ENCODE measurements at places on chromosomes 12 and 14. TPM values are rescaled to one million over a fixed set of nuclear protein-coding genes. Genes with fewer than 3 reads are reported as not detected.

- no peaks in the 10 kb centered on the region for H3K27me3 ChIP-seq
- no peak for DNase-seq
- peaks cover 33% of the 10 kb centered on the region for H3K4me1 ChIP-seq
- no peak overlapping the region for H3K27ac ChIP-seq
- peaks cover 61% of the 10 kb centered on the region for H3K36me3 ChIP-seq
- H3K4me3 ChIP-seq = no peak overlapping the region
These were observed 3.1 kb downstream of the DDIT3 start for GRCh38 chr12:57517187-57517586.

DNA sequence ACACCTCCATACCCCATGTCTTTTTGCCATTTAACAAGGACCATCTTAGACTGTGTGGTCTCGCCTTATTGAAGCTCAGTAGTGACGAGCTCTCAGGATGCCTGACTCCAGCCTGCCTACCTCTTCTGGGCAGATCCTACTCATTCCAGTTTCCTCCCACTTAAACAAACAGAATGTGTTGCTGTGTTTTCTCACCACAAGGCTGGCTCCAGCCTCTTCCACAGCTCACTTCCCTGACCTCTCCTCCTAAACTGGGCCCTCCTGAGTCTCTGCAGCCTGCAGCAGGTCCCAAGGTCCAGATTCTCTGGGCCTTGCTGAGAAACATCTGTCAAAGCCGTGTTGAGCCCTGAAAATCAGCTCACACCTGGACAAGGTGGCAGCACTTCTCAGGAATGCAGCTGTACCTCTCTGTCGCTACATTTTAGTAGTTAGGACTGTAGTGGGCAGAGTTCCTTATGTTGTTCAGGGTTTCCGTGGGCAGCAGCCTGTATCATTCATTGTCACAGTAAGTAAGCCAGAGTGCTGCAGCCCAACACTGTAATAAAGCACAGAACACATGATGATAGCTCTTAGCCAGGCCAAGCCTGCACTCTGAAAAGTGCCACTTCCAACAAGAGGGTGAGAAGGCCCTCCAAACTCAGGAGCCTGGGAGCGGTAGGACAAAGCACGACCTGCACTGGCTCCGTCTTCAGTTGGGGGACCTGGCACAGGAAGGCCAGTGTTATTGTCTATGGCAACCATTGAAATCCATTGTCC is 68.5 kb downstream of the NKX2-1 start:
- no peak overlapping the region for H3K27ac ChIP-seq
- no peaks in the 10 kb centered on the region for H3K27me3 ChIP-seq
- no peak overlapping the region for H3K4me3 ChIP-seq
- no peak for DNase-seq

DNA sequence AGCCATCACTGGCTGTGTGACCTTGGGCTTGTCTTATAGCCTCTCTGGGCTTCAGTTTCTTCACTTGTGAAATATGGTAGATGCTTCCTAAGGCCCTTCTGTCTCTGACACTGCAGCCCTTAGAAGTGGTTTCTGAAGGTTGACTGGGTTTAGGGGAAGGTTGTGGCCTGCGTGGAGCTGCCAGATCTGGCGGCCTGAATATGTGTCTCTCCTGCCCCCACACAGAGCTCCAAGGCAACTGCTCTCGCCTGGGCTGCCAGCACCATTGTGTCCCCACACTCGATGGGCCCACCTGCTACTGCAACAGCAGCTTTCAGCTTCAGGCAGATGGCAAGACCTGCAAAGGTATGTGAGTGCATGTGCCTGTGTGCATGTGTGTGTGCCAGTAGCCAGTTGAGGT is 4.0 kb downstream of the LRP1-AS start:
- no peak for DNase-seq
- peaks cover 49% of the 10 kb centered on the region for H3K4me1 ChIP-seq
- H3K36me3 ChIP-seq = peaks cover 81% of the 10 kb centered on the region
- H3K27ac ChIP-seq = no peak overlapping the region

KRT78 gene
- not detected for polyA plus RNA-seq

- no peaks in the 10 kb centered on the region for H3K27me3 ChIP-seq
- H3K4me1 ChIP-seq = peaks cover 62% of the 10 kb centered on the region
- peak overlapping the region; percentile 80 for H3K27ac ChIP-seq
- DNase-seq = no peak
These were observed 8.3 kb downstream of the PYGL start for GRCh38 chr14:50936016-50936340.

DNA sequence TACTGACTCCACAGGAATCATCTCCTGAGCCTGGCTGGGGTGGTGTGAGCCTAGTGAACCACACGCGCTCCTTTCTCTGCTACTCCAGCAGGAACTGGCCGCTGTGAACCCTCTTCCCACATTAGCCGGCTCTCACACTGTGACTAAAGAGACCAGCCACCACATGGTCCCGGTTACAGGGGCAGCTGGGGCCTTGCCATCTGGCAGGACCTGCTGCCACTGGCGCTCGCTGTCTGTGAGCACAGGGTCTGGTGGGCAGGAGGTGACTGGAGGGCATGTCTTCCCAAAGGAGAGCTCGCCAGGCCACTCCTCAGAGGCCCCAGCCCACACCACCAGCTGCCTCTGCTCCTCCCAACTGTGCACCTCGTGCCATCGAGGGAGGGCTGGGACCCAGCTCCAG is 99.3 kb downstream of the SINHCAF start:
- no peaks in the 10 kb centered on the region for H3K4me1 ChIP-seq
- no peak overlapping the region for H3K27ac ChIP-seq
- no peak overlapping the region for H3K4me3 ChIP-seq
- no peaks in the 10 kb centered on the region for H3K27me3 ChIP-seq

GRCh38 chr14:98415766-98416165 is 856.2 kb downstream of the BCL11B start:
- H3K27me3 ChIP-seq = no peaks in the 10 kb centered on the region
- H3K4me1 ChIP-seq = no peaks in the 10 kb centered on the region
- no peak overlapping the region for H3K4me3 ChIP-seq
- no peak for DNase-seq

DNA sequence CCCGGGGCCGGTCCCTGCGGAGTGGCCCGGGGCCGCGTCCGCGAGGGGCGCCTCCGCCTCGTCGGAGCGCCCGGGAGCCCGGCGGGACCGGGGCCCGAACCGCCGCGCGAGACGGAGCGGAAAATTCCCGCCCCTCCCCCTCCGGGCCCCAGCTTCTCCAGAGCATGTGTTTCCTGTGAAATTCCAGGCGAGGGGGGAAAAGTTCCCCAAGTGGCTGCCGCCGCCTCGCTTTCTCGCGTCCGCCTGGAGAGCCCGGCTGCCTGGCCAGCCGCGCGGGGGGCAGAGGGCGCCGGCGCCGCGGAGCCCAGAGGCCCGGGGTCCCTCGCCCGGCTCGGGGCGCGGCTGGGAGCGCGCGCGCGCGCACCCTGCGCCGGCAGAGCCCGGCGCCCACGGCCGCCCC is 904 bp downstream of the CACNA1C start:
- no peak overlapping the region for H3K4me3 ChIP-seq
- H3K4me1 ChIP-seq = peaks cover 13% of the 10 kb centered on the region
- no peak for DNase-seq
